Fibroblast of the aortic adventitia (primary cell): ENCODE measurements at places on chromosomes 12 and 14. TPM values are rescaled to one million over a fixed set of nuclear protein-coding genes. Genes with fewer than 3 reads are reported as not detected.

DNA sequence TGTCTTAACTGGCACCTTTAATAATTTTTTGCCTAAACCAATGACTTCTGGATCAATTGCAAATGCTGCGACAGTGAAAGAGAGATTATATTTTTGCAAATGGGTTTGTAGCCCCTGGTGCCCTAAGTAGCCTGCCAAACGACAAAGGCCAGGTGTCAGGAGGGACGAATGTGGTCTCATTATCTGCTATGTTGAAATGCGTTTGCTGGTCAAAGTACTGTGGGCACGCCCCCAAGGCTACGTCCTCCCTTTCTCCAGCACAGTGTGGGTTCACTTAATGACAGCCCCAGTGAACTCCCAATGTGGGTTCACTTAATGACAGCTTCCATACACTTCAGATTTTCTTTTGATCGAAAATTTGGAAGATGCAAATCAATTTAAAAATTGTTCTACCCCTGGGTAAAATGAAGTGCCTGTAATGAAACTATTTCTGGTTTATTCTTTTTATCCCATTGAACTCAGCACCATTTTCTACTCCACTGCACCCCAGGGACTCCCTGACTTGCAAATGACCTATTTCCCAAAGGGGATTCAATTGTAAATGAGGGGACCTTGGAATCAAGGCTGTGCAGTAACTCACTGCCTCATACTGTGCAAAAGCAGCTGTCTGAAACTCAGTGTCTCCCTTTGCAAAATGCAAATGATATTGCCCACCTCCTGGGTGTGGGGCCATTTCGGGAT is 1.4 kb downstream of the SERPINA11 start:
- no peak for DNase-seq

GRCh38 chr12:27015730-27016076 is 1.5 kb upstream of the TM7SF3 start:
- peak; percentile 71 for DNase-seq

- no peak for DNase-seq
Measured at GRCh38 chr12:15672671-15673270, 116.4 kb downstream of the EPS8 start.

GRCh38 chr14:59507752-59508103 is 23.4 kb downstream of the JKAMP start:
- no peak for DNase-seq

DNA sequence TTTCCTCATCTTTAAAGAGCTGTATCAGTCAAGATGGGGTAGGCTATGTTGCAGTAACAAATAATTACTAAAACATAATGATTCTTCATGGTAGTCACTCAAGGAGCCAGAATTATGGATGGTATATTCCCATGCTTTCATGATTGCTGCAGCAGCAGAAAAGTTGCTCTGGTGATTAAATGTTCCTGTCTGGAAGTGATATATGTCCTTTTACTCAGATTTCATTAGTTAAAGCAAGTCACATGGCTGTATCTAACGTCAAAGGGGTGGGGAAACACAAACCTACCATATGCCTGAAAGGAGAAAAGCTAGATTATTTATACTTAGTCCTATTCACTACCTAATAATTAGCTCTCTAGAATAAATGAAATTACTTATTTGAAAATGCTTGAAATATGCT is 594.7 kb downstream of the SOX5 start:
- DNase-seq = no peak

Gene CLEC4E
- total RNA-seq = not detected in 2 replicates

Gene SALL2
- total RNA-seq = 5.3 and 9.0 TPM in 2 replicates
